Anterior cingulate cortex (tissue), 58 donors: ENCODE measurements at places on chromosomes 5 and 9.

- DNase-seq: no peak
These were observed 15.0 kb downstream of the HMHB1 start for GRCh38 chr5:143826951-143827444.

DNA sequence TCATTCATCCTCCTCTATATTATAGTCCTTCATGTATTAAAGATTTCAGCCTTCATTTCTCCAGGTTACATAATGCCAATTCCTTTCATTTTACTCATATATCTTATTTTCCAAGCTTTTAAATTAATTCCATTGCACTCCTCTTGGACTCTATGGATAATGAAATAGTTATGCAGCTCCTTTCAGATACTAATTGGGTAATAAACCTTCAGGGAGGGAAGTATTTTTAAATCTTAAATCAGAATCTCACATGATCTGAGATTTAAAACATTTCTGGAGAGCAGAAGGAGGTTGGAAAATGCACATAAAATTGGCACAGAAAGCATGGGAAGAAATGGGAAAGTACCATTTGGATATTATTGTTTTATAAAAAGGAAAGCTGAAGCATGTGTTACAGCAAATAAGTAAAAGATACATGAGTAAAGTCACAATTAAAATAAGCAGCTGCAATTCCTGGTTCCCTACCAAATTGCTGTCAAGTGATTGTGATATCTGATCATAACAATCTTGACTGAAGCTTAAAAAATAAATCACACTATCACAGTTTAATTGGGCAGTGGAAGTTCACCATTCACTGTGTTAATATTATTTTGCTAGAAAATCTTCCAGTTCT, 257.9 kb upstream of the NREP start:
- no peak for DNase-seq

DNA sequence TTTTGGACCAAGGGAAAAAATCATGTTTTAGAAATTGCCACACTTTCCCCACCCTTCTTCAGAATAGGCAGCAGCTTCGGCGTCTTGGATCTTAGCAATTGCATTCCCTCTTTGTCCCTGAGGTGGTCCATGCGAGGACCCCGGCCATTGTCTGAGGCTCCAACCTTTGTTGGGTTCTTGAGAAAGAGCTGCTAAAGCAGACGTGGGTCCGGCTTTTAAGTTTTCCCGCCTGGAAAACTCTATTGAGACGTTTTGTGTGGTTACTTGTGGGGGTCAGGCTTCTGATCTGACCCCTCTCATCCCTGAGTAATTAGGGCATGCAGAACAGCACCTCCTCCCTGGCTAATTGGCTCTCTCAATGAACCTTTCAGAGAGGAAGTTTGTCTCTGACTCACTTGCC, 509.6 kb upstream of the TNC start:
- no peak for DNase-seq

DNA sequence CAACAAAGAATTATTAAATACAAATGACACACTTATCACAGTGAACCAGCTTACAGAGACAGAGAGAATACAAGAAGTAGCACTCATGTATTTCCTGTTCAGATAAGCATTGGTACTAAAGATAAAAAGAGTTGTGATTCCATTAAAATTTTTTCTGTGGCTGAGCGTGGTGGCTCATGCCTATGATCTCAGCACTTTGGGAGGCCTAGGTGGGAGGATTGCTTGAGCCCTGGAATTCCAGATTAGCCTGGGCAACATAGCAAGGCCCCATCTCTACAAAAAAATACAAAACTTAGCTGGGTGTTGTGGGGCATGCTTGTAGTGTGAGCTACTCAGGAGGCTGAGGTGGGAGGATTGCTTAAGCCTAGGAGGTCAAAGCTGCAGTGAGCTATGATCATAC, 32.9 kb downstream of the FCHO2 start:
- DNase-seq: no peak

- DNase-seq: no peak
These were observed 602.4 kb upstream of the CDH18 start for GRCh38 chr5:20590356-20590755.

GRCh38 chr9:134539586-134540194, 101.9 kb upstream of the COL5A1 start:
- no peak for DNase-seq
